Bronchial epithelial cell (primary cell): ENCODE measurements at places on chromosomes 16 and 17. TPM values are rescaled to one million over a fixed set of nuclear protein-coding genes. Genes with fewer than 3 reads are reported as not detected.

ITGB4 gene
- 297 and 565 TPM in 2 replicates for total RNA-seq

FOXN1 gene
- 0.38 TPM in 1 of 2 replicates, not detected in the other for total RNA-seq

ANKRD11 gene
- total RNA-seq, result 64.5 and 84.2 TPM in 2 replicates

HAS3 gene
- total RNA-seq, result 4.7 and 8.4 TPM in 2 replicates

KRTAP9-2 gene
- total RNA-seq, result not detected in 2 replicates

ZSCAN32 gene
- 15.6 and 17.4 TPM in 2 replicates for total RNA-seq

ARHGAP23 gene
- total RNA-seq, result 15.8 and 18.1 TPM in 2 replicates
